ENCODE measurements at places on chromosomes 3 and 15. TPM values are rescaled to one million over a fixed set of nuclear protein-coding genes. Genes with fewer than 3 reads are reported as not detected.

- no peak for DNase-seq
These were observed 6.2 kb upstream of the IGDCC3 start for GRCh38 chr15:65383991-65384390.

- DNase-seq, result no peak
These were observed 1.2 kb downstream of the TIGIT start for GRCh38 chr3:114294940-114295480.

- no peak for DNase-seq
These were observed 24.2 kb upstream of the ERICH6 start for GRCh38 chr3:150727653-150728502.

GRCh38 chr3:170564664-170565063, 21.2 kb downstream of the SLC7A14 start:
- DNase-seq, result no peak

GRCh38 chr3:129820587-129820986, 72.9 kb downstream of the TMCC1 start:
- DNase-seq, result no peak

- DNase-seq, result peak; percentile 43
These were observed 84.3 kb downstream of the ADAMTS7 start for GRCh38 chr15:78726870-78727551.

- peak; percentile 43 for DNase-seq
These were observed 133.8 kb upstream of the GMNC start for GRCh38 chr3:190996181-190996775.

- peak; percentile 29 for DNase-seq
These were observed 3.6 kb downstream of the KLF13 start for GRCh38 chr15:31330111-31330785.

DNA sequence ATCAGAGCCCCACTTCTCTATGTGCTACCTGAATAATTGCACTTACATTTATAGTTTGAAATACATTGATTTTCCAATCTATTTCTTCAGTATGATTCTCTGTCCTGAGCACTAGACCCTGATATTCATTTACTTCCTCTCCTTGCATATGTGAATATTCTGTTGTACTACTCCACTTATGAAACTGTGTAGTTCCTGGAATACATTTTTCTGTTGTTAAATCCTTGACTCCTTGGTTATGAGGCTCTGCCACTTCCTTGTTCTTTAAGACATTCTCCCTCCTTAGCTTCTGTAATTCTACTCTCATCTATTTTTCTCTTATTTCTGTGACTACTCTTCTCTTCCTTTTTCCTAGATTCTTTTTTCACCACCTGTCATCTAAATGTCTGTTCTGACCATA, 12.9 kb upstream of the MGA start:
- DNase-seq, result no peak

DNA sequence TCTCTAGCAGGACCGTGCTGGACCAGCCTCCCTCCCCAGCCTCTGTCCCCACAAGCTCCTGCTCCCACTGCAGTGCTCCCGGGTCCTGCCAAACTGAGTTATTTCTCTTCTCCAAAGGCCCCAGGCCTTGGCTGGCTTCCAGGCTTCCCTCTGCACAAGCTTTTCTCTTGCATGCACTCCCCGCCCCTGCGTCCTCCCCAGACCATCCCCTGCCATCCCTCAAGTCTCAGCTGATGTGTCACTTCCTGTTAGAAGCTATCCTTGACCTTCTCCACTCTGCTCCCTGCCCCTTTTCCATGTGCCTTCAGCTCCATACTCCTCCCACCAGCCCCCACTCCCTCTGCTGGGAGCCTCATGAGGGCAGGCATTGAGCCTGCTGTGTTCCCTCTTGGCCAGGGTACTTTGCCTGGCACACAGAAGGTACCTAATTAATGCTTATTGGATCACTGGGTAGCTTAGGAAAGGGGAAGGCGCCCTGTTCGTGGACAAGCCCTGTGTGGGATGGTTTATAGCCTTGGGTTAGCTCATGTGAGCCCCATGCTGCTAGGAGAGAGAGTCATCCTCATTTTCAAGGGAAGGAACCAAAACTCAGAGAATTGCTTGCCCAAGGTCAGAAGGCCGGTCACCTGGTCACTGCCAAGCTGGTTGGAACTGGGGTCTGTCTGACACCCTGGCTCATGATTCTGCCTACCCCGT, 56.4 kb downstream of the FEM1B start:
- peak; percentile 43 for DNase-seq

DNA sequence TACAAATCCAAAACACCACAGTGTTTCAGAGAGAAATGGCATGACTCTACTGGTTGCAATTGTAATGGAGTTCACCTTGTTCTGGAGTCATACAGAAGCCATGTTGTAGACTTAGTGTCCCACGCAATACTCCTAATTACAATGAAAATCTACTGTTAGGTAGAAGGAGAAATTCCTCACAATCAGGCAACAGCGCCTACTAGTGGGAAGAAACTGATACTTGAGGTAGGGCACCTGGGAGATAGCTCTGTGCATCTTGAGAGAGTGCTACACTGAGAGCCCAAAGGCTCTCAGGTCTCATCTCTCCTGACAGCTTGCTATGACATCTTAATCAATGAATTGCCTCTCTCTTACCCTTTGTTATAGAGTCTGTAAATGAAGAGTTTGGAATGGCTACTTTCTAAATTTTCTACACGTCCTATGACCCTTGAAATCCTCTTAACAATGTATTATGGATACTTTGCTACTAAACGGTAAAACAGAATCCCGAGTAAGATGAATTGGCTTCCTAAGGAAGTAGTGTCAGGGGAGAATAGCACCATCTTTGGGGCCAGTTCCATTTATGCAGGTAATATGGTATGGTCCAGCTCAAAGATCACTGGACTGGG, 422.7 kb upstream of the TPRG1 start:
- DNase-seq, result peak; percentile 5

DNA sequence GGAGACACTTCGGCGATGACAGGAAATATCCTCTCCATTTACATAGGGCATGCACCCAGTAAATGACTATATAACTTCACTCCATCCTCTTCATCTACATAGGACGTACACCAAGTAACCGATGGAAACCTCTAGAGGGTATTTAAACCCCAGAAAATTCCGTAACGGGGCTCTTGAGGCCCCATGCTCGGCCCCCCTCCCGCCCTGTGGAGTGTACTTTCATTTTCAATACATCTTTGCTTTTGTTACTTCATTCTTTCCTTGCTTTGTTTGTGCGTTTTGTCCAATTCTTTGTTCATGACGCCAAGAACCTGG, 7.5 kb upstream of the FAM107A start:
- DNase-seq, result no peak

The POLQ gene
- 23.5 TPM for total RNA-seq

The CDHR4 gene
- not detected for total RNA-seq

The LRRIQ4 gene
- total RNA-seq, result 0.20 TPM

The SLC12A1 gene
- total RNA-seq, result not detected

The FBXO40 gene
- total RNA-seq, result 0.02 TPM

The SKOR1 gene
- total RNA-seq, result 3.1 TPM

The GOLGA6D gene
- not detected for total RNA-seq

The MASP1 gene
- 0.34 TPM for total RNA-seq

All from SJCRH30 (cell line).